ENCODE measurements at places on chromosomes 6 and 20.
A peak's percentile ranks its signal among the peaks of the same experiment; 100 is the strongest.

DNA sequence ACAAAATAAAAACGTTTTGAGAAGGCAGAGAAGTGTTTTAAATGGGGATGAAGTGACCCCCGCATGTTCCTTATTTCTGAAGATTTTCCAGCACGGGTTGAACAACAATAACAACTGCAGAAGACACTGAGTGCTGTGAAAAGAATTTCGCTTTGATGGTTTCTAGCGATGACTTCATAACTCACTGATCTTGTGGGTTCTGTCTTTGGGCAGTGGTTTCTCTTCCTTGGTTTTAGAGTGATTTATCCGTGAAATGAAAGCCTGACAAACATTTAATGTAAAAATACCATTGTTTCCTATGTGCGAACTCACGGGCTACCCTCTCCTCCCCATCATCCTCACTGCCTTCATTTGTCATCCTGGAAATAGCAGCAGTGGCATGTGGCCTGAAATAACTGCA lies 793.9 kb downstream of the QKI start:
- DNase-seq, result no peak

DNA sequence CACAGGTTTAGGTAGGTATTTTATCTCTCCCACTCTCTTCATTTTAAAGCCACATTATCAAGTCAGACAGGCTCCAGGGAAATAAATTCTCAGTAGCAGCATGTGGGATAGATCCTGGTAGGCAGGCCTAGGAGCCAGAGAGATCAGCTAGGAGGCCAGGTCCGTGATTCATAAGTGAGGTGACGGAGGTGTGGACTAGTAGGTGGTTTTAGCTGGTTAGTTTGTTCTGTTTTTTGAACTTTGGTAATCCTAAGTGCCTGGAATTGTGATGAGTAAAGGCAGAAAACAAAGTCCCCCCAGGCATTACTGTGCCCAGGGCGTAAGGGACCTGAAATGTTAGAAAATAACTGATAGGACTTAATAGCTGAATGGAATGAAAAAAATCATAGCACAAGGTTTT lies 53.6 kb upstream of the E2F3 start:
- no peak for DNase-seq

DNA sequence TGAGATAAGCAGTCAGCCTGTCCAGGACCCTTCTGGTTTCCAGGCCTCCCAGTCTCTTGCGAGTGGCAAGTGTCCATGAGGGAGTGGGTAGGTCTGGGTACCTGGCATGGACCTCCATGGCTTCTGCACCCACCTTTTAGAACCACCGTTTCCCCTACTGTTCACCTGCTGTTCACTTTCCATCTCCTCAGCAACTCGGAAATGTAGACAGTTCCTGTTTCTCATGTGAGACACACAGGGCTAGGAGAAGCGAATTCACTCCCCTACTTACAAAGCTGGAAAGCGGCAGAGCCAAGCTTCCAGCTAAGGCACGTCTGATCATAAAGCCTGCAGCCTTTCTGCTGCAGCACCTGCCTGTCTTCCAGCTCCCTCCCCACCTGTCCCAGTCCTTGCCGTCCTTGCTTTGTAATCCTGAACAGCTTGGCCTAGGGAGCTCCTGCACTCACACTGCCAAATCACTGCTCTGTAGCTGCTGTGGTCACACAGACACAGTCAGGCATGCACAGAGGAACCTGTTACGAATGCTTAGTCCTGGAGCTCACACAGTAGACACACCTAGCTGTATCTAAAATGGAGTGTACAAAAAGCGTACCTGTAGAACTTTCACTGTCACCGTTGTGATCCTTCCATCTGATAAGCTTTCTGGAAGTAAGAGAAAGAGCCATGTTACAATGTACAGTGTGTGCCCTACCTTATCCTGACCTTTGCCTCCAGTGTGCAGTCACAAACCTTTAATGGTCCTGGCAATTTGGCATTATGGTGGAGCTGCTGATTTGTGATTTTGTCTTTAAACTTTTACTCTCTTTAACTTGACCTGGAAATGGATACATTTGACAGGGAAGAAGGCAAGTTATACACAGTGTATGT lies 294.1 kb downstream of the NRN1 start:
- DNase-seq, result no peak

DNA sequence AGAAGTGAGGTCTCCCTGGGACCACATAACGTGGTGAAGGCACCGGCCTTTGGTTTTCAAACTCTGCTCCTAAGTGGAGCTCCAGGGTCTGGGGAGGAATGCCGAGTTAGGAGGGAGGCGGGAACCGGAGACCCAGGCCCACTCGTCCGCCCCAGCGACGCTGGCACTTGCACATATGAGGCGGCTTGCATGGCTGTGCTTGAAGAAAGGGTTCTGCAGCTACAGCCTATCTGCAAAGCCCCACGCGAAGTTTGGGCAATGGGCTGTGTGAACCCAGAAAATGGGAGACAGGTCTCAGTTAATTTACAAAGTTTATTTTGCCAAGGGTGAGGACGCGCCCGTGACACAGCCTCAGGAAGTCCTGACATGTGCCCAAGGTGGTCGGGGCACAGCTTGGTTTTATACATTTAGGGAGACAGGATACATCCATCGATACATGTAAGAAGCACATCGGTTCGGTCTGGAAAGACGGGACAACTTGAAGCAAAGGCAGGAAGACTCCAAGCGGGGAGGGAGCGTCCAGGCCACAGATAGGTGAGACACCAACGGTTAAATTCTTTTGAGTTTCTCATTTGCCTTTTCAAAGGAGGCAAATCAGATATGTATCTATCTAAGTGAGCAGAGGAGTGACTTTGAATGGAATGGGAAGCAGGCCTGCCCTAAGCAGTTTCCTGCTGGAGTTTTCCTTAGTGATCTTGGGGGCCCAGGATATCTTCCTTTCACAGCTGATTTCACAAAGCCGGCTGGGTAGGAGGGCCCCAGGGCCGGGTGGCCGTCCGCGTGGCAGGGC lies 782 bp upstream of the PCMTD2 start:
- DNase-seq, result no peak

- DNase-seq, result no peak
Measured at GRCh38 chr6:169285165-169285564, 31.5 kb upstream of the THBS2 start.

- DNase-seq, result peak; percentile 21
Measured at GRCh38 chr6:151869345-151869744, 61.9 kb downstream of the ESR1 start.

- no peak for DNase-seq
Measured at GRCh38 chr6:21355638-21356037, 237.9 kb upstream of the SOX4 start.

GRCh38 chr6:40356242-40356910 lies 230.8 kb downstream of the LRFN2 start:
- DNase-seq, result peak; percentile 2

GRCh38 chr6:3405679-3406078 lies 51.2 kb downstream of the SLC22A23 start:
- peak; percentile 85 for DNase-seq

- no peak for DNase-seq
Measured at GRCh38 chr6:35202066-35202546, 11.7 kb upstream of the SCUBE3 start.

- no peak for DNase-seq
Measured at GRCh38 chr6:39378175-39378959, 55.9 kb upstream of the KCNK16 start.

DNA sequence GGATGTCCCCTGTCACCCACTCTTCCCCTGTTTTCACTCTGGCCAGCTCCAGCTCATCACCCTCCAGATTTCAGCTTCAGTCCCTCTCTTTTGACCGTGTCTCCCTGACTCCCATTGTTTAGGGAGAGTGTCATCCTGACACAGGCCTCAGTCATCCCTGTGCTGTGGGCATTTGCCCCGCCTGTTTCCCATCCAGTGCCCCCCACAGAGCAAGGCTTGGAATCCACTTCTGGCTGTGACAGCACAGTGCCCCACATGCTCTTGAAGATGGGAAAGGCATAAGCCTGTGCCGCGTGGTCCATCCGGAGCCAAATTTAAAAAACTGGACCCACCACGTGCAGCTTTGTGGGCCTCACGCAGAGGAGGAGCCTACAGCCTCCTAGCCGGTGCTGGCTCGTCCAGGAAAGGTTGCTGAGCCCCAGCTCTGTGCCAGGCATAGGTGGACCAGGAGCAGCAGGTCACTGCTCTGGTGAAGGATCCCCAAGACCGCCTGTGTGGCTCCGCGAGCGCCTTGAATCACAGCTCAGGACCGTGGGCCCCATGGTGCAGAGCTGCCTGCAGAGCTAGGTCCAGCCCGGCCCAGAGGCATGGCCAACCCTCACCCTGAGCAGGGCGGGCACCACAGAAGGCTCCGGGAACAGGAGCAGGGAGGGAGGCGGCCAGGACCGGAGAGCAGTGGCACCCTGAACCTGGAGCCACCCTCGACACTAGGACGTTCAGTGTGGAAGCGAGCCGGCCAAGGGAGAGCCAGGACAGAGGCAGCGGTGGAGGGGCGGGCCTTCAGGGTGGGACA lies 172.8 kb downstream of the CDH4 start:
- no peak for DNase-seq

- DNase-seq, result no peak
Measured at GRCh38 chr20:47656318-47656717, 129.0 kb downstream of the SULF2 start.

DNA sequence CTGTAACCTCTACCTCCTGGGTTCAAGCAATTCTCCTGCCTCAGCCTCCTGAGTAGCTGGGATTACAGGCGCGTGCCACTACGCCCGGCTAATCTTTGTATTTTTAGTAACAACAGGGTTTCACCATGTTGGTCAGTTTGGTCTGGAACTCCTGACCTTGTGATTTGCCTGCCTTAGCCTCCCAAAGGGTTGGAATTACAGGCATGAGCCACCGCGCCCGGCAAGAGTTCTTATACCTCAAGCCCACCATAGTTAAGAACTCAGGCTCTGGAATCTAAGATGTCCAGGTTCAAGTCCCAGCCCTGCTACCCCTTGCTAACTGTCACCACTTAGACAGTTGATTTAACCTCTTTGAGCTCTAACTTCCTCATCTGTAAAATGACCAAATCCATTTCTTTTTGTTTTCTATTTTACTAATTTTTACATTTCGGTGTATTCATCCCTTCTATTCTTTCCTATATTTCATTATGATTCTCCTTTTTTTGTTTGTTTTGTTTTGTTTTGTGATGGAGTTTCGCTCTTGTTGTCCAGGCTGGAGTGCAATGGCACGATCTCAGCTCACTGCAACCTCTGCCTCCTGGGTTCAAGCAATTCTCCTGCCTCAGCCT lies 104.8 kb upstream of the ZNF217 start:
- DNase-seq, result no peak

GRCh38 chr20:39107741-39108140 lies 145.6 kb downstream of the DHX35 start:
- DNase-seq, result no peak

DNA sequence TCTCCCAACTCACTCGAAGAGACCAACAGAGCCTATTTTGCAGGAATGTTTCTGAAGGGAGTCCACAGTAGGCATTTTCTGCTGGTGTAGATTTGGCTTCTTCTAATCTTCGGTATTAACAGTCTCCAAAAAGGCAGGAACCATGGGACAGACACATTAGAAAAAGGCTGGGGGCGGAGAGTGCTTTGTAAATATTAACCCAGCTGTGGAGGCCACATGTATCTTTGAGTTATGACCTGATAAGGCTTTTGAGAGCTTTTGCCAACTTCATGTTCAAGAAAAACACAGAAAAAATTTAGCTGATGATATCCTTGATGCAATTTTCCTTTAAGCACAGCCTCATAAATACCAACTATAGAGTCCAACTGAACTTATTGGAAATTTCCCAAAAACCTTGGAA lies 119.4 kb upstream of the TSHZ2 start:
- DNase-seq, result no peak

DNA sequence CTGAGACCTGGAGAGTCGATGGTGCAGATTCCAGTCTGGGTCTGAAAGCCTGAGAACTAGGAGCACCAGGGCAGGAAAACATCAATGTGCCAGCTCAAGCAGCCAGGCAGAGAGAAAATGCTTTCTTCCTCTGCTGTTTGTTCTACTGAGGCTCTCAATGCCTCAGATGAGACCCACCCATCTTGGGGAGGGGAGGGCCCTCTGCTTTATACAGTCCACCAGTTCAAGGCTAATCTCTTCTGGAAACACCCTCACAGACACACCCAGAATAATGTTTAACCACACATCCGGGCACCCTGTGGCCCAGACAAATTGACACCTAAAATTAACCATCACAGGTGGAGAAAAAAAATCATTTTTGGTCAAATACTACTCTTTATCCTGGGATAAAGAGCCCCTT lies 89.3 kb upstream of the SLC22A23 start:
- no peak for DNase-seq

DNA sequence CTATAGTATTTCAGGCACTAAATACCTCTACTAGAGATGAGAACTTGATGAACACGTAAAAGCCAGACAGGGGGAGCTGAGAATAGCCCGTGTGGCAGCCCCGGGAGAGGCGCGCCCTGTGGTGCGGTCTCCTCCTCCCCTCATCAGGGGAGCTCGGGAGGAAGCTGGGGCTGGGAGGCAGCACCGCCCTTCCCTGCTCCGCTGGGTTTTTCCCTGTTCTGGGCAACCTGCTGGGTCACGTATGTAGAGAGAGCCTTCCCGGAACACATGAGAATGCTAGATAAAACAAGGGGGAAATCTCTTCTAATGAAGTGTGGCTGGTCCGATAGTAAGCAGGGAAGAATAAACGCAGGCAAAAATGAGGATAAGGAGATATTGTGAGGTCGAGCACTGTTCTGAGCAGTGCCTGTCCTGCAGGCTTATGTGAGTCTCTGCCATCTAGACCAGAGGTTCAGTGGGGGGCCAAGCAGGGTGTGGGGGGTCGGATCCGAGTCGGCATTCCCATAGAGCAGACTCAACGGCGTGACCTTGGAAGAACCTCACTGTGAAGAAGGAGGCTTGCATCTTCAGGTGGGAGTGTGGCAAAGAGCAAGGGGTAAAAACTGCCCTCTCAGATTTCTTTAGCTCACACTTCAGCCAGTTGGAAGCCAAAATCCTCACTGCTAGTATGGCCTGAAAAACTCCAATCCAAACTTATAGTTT lies 13.4 kb upstream of the RPS6KA2 start:
- DNase-seq, result no peak

GRCh38 chr6:44407951-44408670 lies 20.6 kb downstream of the CDC5L start:
- DNase-seq, result no peak

DNA sequence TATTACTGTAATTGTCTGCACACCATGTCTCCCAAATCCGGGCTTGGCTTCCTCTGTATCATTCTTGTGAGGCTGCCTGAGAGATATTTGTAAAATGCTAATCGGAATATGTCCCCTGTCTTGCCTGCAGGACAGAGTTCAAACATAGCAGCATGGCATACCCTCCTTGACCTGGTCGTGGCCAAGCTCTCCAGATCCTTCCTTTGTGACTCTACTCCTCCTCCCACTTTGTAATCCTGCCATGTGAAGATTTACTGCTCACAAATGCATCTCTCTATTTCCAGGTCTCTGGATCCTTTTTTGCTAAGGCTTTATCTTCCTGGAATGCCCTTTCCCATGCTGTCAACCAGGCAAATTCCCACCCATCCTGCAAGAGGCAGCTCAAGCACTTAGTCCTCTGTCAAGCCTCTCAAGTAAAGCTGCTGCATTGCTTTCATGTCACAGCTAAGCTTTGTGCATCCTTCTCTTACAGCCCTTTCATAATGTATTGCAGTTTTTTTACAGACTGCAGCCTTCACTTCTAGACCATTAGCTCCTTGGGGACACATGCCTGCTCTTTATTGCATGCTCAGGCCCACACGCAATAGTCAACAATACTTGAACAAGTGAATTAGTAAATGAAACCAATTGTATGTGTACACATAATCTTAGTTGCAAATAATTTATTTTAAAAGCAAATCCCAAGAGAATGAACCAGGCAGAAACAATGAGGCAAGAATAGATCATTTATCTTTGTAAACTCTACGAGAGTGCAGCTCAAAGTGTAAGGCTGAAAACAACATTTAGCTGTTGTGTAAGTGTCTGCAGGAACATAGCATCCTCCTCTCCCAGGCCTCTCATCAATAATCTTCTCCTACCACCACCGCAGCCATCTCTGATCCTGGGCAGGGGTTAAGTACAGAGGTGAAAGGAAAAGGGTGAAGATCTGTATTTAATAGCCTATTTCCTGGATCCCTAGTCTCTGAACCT lies 45.8 kb downstream of the HIVEP2 start:
- no peak for DNase-seq

Data from GM03348 (cell line).